Hematopoietic multipotent progenitor cell treated with erythropoietin and hydrocortisone succinate and interleukin-3 and kit ligand, for 6 days (in vitro differentiated cells): ENCODE measurements at places on chromosomes 7 and 10.

- DNase-seq: no peak
Observed at GRCh38 chr10:47036771-47037170, 125.5 kb downstream of the PTPN20 start.

GRCh38 chr7:46054272-46054671 is 133.2 kb upstream of the IGFBP3 start:
- DNase-seq: no peak

GRCh38 chr10:24685958-24686540 is 37.6 kb downstream of the ARHGAP21 start:
- no peak for DNase-seq

DNA sequence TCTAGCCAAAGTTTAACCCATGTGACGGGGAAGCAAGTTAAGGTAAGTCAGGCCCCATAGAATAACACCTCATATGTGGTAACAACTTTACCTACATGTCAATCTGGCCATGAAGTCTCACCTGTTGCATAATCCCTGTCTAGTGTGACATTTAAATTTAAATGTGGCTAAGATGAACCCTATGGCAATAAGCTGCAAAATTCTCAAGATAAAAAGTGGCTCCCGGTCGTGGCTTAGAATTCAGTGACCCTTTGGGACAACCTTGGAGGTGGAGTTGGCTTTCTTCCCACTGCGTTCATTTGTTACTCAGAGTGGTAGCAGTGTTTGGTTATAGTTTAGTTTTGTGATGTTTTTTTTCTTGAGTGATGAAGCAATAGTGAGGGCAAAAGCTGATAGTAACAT is 90.6 kb downstream of the ARID5B start:
- DNase-seq: no peak

GRCh38 chr10:8430321-8430720 is 375.8 kb downstream of the GATA3 start:
- no peak for DNase-seq

DNA sequence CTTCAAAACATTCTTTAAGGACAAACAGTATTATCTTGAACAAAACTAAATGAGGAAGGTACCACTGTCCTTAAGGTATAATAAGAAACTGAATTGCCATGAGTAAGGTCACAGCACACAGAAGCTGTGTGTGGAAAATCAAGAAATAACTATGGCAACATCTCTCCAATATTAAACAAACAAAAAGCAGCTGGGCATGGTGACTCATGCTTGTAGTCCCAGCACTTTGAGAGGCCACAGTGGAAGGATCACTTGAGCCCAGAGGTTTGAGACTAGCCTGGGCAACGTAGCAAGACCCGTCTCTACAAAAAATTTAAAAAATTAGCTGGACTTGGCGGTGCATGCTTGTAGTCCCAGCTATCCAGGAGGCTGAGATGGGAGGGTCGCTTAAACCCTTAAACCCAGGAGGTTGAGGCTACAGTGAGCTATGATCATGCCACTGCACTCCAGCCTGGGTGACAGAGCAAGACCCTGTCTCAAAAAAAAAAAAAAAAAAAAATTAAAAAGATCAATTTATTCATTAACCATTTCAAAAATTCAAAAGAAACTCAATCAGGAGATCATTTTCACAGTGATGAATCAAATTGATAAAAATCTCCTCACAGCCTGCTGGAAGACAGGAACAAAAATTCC is 195.4 kb downstream of the SKIDA1 start:
- no peak for DNase-seq

DNA sequence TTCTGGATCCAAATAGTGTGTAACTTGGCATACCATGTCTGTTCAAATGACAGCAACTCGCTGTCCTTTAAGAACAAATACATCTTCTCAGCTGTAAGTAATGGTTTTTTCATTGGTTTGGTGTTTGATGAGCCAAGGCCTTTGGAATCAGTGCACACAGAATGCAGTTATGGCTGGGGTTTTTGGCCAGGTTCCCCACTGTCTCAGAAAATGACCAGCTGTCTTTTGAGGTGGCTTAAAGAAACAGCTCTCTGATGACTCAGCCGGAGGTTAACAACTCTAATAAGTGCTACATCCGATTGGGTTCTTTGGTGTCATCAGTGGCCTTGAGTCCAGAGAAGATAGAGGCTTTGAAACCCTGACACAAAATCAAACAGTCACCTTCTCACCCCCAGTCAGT is 688.4 kb downstream of the REEP3 start:
- DNase-seq: no peak

- no peak for DNase-seq
Observed at GRCh38 chr7:1654111-1654510, 16.0 kb upstream of the ELFN1 start.

DNA sequence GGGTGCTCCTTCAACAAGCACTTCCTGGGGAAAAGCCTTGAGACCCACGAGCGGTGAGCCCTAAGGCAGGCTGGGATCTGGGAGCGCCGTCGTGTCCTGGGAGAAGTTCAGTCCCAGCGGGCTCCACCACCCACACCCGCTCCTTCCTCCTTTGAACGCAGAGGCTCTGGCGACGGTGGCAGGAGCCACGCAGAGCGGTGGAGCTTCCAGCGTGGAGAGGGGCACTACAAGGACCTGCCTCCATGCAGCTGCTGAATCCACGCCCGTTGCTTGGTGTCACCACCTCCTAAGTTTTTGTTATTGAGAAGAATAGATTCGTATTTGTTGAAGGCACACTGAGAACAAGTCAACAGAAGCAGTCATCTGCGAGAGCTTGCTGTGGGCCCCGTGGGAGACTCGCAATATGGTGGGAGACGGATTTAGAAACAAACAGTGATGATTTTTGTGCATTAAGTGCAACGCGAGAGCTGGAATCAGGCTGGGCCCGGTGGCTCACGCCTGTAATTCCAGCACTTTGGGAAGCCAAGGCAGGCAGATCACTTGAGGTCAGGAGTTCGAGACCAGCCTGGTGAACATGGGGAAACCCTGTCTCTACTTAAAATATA is 60.1 kb upstream of the SDK1 start:
- DNase-seq: no peak

DNA sequence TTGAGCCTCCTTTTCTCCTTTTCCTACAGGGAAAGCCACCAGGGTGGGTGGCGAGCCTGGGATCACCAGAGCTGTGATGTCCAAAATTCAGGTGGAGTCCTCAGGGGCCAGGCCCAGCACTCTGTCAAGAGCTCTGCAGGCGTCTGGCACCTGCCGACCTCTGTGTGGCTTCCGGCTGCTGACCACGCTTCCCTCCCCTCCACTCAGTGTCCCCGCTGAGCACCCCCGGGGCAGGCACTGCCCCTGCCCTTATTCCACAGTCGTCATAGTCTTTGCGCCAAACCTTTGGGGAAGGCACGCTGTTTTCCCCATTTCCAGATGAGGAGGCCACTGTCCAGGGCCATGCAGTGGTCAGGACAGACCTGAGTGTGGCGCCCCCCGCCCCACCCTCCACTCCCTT is 7.5 kb downstream of the MTG1 start:
- no peak for DNase-seq

- peak; percentile 8 for DNase-seq
Observed at GRCh38 chr10:26525586-26525985, 87.4 kb downstream of the APBB1IP start.

GRCh38 chr7:76201732-76202665 is at the start of gene SRRM3:
Gene SRRM3, plus strand, starts transcription at chr7:76201896. Its CDS starts 33,171 bp downstream, at chr7:76235067.
- DNase-seq: peak; percentile 86

GRCh38 chr7:48088559-48089045 is 463 bp upstream of the UPP1 start:
- peak; percentile 78 for DNase-seq

GRCh38 chr7:115631782-115632181 is 398.8 kb downstream of the TFEC start:
- DNase-seq: no peak

DNA sequence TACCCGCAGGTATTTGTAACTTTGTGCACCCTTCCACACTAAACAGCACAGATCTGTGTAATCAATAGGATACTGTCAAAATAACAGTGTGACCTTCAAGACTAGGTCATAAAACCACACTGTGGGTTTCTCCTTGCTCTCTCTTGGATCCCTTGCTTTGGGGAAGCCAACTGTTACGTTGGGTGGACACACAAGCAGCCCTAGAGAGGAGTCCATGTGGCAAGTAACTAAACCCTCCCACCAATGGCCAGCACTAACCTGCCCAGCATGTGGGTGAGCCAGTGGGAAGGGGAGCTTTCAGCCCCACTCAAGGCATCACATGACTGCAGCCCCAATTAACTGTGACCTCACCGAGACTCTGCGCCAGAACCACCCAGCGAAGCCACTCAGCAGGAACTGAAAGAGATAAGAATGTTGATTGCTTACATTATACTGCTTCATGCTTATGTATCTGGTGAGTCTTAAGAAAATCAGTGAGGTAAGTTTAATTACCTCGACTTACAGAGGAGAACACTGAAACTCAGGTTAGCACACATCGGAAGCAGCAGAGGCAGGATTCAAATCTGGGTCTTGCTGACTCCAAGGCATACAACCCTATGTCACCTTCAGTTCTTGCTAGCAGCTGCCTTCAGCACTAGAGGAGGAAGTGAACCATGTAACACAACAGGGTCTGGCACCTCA is 9.4 kb upstream of the ZC3HAV1 start:
- DNase-seq: peak; percentile 83

DNA sequence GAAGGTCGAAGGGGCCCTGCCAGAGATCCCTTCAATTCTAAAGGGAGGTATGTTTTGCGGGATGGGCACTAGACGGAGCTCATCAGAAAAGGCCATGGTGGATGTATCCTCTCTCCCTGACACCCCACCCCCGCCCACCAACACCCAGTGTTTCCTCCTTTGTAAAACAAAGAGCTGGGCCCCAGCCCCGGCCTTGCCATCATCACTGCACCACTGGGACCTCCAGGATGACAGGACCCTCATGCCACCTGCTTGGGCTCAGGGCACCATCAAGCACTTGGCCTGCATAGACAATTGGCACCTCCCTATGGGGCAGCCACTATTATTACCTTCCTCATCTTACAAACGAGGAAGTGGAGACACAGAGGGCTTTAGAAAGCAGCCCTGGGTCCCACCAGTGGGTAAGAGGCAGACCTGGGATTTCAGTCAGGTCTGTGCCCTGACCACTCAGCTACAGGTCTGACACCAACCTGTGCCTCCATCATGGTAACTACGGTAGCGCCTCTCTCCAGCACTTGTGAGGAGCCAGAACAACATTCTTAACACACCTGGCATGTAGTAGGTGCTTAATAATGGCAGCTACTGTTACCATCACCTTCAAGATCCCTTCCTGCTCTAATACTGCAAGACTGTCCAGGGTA is 2.0 kb downstream of the CALML3 start:
- no peak for DNase-seq

DNA sequence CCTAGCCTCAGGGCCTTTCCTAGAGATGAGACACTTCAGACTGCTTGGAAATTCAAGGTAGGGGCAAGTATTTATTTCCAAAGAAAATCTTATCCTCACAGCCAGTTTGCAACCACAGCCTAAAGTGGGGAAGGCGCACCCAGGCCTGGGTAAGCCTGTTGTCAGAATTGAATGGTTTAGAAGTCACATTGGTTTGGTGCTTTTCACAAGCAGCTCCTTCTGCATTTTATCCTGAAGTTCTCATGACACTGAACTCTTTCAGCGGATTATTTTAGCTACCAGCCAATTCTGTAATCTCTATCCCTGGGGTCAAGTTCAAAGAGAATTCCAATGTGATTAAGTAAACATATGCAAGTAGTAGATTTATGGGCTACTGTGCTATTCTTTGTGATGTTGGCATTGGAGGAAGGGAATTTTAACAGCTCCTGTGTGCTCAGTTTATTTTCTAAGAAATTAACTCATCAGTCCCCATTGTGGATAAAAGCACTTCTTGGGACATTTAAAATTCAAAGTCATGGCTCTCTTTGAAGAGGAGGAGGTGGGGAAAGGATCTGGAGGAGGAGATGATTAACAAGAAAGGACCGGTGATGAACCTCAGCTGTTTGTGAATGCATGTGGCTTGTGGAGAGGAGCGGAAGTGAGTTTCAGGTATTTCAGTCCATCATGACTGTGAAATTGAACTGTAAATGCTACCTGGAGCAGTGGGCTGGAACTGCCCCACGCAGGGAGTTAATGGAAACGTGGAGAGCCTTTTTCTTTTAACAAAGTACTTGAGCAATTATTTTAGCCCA is 90.2 kb upstream of the CACUL1 start:
- no peak for DNase-seq

DNA sequence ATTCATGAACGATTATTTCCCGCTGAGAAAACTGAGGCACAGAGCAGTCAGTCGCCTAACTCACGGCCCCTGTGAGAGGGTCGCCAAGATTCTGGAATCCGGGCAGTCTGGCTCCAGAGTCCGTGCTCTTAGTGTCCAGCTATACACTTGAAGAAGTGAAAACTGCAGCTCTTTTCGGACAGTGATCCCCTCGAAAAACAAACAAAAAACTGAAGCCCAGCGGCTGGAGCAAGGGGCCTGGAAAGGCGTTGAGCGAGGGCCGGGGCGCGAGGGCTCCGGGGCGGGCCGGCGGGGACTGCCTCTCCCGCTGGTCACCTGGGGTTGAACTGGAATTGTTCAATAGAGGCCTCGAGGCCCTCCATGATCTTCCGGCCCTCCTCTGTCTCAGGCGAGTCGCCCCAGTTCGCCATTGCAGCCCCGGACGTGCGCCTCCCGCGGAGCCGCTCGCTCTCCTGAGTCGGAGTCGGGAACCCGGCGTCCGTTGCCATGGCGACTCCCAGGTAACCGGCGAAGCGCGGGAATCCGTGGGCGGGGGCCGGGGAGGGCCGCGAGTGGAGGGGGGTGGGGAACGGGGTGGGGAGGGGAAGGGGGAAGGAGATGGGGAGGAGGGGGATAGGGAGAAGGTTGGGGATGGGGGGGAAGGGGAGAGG is 881 bp downstream of the C10orf67 start:
- DNase-seq: no peak

DNA sequence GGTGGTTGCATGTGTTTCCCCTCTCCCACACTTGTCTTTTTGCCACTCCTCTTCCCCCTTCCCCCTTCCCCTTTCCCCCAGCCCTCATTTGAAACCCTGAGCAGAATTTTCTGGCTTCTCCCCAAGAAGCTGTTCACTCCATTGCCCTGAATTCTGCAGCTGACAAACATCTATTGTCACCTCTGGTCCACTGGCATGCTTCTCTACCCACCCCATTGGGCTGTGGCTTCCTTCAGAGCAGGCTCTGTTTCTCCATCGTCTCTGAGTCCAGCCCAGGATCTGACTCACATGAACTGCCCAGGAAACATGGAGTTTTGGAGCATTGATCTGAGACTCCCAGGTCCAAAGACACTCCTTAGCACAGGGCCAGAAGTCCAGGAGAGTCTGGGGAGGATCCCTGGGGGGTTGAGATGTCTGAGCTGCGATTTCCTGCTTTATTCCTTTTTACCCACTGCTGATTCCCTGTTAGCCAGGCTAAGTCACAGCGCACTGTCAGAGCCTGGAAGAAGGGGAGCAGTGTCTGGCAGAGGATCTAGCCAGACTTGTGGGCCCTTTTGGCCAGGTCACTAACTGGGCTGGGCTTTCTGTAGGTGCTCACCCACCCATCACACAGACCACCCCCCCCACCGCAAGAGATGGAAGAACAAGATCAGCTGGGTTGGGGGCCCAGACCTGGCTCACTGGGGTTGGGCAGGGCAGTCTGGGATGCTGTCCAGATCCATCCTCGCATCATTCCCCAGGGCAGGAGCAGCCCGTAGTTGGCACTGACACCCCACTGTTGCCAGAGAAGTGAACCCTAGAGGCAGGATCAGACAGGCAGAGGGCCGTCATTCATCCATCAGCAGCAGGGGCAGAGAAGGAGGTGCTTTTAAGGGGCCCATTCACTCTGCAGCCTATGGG is 3.5 kb downstream of the CHAT start:
- no peak for DNase-seq

GRCh38 chr7:117097860-117098259 is 144.6 kb downstream of the ST7 start:
- no peak for DNase-seq
